ENCODE measurements at places on chromosomes 2 and 18.

- DNase-seq: no peak
Observed at GRCh38 chr18:62651276-62652056, 63.9 kb upstream of the PHLPP1 start.

GRCh38 chr18:42635378-42636048, 480.0 kb downstream of the RIT2 start:
- no peak for DNase-seq

DNA sequence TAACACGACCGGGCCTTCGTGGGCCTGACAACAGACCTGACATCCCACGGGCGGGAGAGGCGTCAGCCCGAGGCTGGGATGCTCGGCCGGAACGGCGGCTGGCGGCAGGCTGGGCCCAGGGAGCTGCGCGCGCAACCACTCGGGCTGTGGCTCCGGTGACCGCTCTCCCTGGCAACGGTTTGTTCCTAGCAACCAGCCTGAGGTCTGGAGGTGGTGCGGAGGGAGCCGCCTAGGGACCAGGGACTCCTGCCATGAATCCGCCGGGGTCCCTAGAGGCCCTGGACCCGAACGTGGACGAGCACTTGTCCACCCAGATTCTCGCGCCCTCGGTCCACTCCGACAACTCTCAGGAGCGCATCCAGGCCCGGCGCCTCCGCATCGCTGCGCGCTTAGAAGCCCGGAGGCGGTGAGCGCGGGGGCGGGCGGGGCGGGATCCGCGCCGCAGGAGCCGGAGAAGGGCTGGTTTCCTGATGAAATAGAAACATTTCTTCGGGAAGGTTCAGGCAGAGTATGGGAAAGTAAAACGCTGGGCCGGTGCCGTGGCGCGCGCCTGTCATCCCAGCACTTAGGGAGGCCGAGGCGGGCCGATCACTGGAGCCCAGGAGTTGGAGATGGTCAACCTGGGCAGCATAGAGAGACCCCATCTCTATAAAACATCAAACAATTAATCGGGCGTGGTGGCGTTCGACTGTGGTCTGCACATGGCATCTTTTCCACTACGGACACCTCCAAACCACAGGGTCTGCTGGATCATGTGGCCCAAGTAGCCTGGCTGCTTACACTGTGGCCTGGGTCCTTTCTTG, at the start of gene DRC1:
Gene DRC1 (plus strand): TSS at position 182 of the 803 bp plus-strand sequence. CDS start 70 bp downstream, at position 252.
- DNase-seq: peak; percentile 73

DNA sequence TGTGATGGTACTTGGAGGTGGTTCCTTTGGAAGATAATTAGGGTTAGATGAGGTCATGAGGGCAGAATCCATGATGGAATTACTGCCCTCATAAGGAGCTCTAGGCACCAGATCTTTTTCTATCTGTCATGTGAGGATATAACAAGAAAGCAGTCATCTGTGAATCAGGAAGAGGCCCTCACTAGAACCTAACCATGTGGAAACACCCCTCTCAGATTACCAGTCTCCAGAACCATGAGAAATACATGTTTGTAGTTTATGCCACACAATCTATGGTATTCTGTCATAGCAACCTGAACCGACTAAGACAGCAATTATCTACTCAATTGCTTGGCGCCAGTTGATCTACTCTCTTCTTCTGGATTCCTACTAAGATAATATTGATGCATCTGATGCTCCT, 2.4 kb upstream of the SERPINB10 start:
- DNase-seq: no peak

- DNase-seq: no peak
Observed at GRCh38 chr2:233082222-233082930, 22.2 kb downstream of the INPP5D start.

GRCh38 chr2:145464866-145465265, 944.9 kb upstream of the ZEB2 start:
- no peak for DNase-seq

GRCh38 chr2:74777161-74777900, 56.6 kb upstream of the HK2 start:
- no peak for DNase-seq

GRCh38 chr18:34623557-34623956, 86.5 kb upstream of the DTNA start:
- DNase-seq: no peak

- DNase-seq: no peak
Observed at GRCh38 chr2:61291851-61292575, 130.0 kb downstream of the C2orf74 start.

- DNase-seq: no peak
Observed at GRCh38 chr2:240833724-240834285, 13.8 kb upstream of the KIF1A start.

DNA sequence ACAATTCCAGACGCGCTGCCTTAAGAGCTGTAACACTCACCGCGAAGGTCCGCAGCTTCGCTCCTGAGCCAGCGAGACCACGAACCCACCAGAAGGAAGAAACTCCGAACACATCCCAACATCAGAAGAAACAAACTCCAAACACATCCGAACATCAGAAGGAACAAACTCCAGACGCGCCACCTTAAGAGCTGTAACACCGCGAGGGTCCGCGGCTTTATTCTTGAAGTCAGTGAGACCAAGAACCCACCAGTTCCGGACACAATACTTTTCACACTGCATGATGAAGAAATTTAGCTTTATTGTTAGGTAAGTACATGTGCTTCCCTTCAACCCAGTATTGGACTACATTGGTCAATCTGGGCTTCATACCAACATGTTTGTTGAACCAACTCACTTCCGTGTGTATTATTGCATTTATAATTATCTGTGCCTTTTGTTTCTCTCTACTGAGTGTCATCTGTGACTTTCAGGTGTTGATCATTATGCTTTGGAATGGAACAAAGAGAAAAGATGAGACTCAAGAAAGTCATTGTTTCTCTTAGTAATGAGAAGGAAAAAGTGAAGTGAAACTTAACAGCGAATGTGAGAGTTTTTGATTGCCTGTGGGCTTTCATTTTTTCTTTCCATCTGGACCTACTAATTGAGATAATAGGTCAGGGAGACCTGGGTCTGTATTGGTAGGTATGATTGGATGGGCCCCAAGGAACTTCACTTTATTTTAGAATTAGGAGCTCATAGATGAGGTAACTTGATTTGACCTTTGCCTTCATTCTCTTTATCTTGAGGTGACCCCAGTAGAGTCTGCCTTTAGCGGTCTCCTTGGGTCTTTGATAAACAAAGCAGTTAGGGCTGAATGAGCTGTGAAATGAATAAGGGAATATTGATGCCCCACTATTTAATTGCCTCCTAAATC, 76.1 kb upstream of the CAVIN2 start:
- no peak for DNase-seq

- DNase-seq: no peak
Observed at GRCh38 chr2:28693223-28693622, 58.4 kb upstream of the PPP1CB start.

DNA sequence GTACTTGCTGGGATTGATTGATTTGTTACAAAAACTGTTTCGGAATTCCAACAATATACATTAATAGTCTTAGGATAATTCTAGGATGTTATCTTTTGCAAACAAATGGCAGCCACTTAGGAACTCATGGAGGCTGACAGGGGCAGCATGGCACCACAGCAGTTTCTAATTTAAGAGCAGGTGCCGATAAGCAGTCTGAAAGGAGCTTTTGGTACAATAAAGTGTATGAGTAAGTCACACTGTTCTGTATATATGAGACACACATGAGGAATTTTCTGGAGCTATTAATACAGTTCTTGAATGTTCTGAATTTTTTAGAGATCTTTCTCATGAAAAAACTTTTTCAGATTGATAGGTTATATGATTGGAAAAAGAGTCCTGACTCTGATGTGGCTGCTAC, 52.2 kb downstream of the EIF5B start:
- DNase-seq: peak; percentile 44

DNA sequence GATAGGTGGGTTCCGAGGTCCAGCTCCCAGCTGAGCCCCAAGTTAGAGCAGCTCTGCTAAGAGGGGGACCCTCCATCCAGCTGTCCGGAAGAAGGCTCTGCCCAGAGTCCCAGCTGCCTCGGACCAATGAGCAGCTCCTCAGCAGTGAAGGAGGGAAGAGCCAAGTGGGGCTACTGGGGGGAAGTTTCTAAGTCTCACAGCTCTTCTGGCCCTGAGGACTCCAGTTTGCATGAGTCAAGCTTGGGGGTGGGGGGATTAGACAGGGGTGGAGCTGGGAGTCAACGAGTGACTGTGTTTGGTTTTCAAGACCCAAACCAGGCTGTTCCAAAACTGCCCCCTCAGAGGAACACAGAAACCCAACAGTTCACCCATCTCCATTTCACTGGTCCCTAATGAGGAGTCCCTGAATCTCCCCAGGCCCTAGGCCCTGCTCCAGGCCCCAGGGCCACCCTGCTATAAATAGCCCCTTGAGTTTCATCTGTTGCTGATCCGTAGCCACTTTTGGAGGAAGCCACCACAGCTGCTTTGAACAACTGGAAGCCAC, 100.9 kb downstream of the TNS1 start:
- DNase-seq: peak; percentile 78

DNA sequence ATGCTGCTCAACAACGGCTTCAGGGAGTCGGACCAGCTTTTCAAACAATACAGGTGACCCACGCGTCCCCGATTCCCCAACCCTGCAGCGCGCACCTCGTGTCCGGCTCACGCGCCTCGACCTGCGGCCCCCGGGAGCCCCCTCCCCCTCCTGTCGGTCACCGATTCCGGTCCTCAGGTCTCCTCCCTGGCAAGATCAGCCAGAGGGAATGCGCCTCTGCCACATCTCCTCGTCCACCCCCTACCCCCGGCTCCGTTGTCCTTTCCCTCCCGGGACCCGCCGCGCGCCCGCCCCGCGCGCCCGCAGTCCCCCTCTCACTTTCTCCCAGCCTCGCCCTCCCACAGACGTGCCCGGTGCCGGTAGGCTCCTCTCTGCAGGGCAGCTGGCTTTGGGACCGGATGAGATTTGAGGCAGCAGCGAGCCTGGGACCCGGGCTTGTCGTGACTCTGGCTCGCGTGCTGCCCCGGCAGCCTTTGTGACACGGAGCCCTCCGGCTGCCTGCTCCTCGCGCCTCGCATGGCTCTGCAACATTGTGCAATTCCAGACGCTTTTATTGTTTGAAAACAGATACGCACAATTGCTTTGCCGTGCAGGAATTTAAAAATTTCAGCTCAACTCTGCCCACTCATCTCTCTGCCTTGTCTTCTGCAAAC, 558 bp downstream of the TTC39C start:
- peak; percentile 81 for DNase-seq

- peak; percentile 44 for DNase-seq
Observed at GRCh38 chr2:202376460-202377206, 506 bp downstream of the BMPR2 start.
